ENCODE measurements at places on chromosomes 2 and 18.

GRCh38 chr2:89845532-89845931, 1154.1 kb downstream of the RPIA start:
- DNase-seq = no peak

GRCh38 chr18:56641714-56642337, 3.4 kb upstream of the TXNL1 start:
- DNase-seq = no peak

- DNase-seq = no peak
Observed at GRCh38 chr2:166628478-166629136, 134.6 kb upstream of the SCN7A start.

DNA sequence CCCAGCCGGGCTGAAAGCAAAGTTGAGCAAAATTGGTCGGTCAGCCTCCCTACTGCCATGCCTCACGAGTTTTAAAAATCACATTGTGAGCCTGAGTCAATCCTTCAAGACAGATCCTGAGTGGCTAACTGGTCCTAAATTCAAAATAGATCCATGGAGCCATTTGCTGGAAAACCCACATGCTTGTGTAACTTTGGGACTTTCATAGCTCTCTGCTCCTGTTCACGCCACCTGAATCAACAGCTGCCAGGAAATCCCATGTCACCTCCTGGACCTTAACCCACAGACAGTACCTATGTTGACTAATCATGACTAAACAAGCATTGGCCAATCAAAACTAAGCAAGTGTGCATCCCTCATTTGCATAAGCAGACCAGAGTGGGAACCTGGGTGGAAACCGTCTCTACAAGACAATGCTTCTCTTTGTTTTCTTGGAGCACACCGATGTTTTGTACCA, 42.8 kb upstream of the LDLRAD4 start:
- no peak for DNase-seq

DNA sequence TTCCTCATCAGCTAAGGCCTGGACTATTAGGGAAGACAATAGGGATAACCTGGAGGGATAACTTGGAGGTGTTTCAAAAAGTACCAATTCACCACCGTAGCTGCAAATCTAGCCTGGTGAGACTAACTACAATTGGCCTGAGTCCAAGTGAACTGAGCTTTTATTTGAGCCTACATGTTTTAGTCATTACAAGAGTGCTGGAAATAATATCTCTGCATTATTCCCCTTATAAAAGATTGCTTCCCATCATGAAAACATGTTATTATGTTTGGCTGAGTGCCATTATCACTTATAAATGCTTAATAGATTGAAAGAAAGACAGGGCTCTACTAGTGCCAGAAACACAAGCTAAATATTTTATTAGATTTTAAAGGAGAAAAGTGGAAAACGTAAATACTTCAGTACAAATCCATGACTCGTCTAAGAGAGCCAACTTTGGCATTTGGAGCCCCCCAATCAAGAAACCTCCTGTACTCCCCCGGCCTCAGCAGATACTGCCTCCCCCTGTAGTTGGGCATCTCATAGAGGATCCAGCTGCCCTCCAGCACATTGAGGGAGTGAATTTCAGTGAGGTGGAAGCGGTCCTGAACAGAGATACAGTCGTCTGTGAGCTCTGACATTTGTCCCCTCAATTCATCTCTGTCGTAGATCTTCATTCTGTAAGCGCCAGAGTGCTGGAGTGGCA, 3.6 kb downstream of the CRYGB start:
- DNase-seq = no peak

DNA sequence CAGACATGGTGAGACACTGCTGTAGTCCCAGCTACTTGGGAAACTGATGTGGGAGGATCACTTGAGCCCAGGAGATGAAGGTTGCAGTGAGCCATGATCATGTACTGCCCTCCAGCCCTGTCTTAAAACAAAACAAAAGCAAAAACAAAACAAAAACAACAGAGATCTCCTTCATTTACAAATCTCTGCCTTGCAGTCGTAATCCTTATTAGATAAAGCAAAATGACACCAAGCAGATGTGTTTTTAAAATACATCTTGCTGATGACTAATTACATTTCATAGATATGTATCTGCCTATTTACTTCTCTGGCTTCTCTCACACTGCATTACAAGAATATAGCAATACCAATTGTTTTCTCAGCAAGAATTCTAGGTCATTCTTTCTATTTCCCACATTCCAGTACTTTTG, 22.8 kb downstream of the NFE2L2 start:
- DNase-seq = no peak

DNA sequence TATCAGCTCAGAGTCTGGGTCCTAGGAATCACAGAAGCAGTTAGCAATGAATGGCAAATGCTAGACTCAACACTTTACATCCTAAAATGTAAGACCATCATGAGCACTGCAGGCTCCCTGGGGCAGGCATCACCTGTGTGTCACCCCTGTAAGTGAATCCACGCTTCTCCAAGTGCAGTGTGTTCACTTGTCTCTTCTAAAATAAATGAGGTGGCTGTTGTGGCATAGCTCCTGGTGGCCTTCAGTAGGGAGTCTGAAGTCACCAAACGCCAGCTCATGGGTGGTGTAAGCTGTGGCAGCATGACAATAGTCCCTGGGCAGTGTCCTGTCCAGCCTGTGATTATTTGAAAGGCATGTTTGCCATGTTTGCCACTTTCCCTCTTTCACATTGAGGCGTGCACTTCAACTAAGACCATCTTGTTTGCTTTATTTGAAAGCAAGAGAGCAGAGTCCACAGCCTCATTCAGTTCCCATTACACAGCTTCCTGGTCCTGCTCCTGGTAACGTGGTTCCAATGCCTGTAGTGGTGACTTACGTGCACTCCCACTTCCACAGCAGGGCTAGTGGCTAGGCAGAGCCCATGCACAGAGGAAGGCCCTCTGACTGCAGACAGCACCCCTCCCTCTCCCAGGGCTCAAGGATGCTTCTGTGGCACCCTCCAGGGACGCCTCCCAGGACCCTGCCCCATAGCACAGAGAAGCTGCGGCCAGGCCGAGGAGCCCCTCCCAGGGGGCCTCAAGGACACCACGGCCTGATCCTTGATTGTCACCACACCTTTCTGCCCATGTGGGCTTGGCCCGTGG, 24.3 kb downstream of the COA5 start:
- no peak for DNase-seq
